Effector memory CD4-positive, alpha-beta T cell (primary cell): ENCODE measurements at places on chromosomes 1 and 21.

DNA sequence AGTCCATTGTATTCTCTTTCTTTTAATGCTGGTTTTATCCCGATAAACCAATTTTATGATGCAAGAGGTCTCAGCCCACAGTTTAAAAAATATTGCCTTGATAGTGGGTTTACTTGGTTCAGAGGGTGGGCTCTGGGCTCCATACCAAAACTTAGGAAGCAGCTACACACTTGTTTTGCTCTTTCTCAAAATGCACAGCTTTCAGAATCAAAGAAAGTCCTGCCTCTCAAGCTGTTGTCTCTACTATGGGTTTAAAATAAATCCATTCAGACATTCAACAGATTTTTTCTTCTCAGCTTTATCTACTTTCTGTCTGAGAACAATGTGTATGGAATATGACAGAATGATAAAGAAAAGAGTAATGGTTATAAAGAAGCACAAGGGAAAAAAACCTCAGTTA, 14.8 kb upstream of the HHAT start:
- DNase-seq: no peak

DNA sequence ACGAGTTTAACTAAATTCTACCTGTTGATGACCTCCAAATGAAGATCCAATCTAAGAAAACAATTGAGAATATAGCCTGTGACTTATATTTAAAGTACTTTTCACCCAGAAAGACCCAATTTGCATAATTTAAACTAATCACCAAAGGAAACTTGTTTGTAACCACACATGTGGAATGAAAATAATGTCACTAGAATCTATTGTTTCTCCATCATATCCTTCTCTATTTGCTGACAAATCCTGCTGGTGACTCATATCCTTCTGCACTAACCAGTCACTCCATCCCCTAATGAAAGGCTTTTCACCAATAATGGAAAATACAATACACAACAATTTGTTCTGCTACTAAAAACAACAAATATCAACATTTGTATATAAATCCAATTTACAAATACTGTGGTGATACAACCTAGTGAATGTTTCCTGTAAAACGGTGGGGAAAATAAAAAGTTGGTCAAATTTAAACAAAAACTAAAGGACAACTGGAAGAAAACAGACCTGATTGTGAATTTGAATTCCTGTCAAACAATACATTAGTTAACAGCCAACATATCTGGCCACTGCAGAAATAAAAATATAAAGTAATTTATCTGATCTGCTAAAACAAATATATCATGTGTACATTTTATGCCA, 6.5 kb downstream of the PTP4A2 start:
- no peak for DNase-seq

- no peak for DNase-seq
These were observed 1.5 kb upstream of the VANGL2 start for GRCh38 chr1:160398823-160399222.

GRCh38 chr1:67192902-67193301, 26.6 kb downstream of the IL23R start:
- DNase-seq: no peak

DNA sequence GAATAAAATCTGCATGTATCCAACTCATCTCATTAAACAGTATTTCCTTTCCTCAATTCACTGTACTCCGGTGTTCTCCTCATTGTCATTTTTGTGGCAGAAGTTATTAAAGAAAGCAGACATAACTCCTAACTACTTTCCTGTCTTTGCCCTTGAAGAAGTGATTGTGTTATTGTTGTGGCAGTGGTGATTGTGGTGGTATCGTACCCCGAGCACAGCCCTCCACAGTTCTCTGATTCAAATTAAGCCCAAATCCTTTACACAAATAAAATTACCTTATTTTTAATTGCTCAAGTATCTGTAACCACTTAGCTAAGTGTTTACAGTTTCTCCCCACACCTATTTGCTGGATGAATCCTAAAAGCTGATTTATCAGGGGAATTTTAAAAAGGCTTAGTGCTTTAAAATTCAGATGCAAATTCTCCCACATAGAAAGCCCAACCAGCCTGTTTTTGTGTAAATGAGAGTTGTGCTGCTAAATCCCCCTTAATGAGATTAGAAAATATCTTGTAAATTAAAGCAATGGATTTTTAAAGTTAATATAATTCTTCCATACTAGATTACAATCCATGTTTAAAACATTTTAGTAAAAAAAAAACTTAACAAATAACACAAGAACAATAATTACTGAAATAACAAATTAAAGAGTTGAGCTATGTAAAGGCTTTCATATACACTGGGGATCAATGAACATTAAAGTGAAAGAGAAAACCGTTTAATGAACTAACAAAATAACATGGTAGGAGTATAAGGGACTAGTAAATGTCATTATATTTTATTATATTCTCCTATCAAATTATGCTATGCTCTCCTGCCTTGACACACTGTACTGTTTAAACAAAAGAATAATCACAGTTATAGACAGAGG, 259.0 kb downstream of the NEGR1 start:
- no peak for DNase-seq
